ENCODE measurements at places on chromosomes 7 and 10.

DNA sequence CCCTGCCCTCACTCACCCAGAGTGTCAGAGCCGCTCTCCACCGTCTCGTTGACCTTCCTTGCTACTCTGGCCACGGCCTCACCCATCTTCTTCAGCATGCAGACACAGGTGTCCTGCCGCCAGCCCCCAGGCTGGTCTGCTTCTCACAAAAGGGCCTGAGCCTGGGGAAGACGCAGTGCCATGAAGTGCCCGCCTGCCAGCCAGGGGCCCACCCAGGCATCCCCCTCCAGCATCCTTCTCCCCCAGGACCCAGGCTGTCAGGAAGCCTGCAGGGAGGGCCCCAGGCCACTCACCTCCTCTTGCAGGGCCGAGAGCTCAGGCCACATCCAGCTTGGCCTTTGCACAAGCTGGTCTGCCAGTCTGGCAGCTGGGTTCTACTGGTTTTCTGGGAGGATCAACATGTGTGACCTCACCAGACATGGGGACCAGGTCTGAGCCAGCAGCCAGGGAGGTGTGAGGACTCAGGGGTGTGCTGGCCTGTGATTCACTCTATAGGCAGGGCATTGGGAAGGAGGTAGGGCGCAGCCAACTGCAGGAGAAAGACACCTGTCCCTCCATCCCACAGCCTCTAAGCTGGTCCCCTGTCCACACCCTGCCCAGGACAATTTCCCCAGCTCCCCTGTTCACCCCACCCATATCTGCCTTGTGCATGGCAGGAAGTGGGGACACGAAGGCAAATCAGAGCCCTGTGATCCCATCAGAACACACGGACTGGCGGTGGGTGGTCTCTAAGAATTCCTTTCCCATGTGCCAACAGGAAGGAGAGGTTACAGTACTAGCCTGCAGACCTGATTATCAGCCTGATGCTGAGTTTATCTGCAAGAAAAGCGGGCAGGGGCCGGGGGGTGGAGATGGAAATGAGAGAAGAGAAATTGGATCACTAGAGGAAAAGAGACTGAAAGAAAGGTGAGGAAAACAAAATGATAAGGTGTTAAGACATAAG, 5.7 kb downstream of the LRRC20 start:
- DNase-seq: no peak

DNA sequence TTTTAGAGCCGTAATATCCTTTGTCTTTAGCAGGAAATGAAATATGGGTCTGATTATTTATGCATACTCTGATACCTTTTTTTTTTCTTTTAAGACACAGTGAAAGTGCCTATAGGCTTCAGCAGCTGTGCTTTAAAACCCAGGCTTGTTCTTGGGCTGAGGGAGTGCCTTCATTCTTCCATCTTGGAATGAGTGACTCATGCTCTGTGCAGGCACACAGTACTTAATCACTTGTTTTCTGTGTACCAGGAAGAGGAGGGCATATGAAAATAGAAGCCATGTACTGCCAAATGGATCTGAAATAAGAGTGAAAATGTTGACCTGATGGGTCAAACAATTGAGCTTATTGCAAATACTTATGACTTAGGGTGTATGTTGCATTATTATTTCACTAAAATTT, 12.0 kb downstream of the INPP5F start:
- DNase-seq: peak; percentile 95

DNA sequence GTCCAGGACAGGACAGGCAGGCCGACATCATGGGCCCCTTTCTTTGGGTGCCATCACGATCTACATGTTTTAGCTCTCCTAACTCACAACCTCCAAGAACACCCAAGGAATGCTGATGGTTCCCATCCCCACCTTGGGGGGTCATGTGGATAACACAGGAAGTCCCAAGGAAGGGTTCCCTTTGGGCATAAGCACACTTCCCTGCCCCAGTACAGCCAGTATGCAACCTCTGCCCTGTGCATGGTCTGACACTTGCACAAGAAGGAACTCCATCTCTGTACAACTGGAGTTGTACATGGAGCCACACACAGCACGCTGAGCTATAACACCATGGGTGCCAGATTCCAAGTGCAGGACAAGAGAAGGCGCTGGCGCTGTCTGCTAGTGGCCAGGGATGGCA, 11.0 kb downstream of the MAT1A start:
- DNase-seq: no peak

GRCh38 chr7:92840316-92840715, 3.9 kb upstream of the CDK6 start:
- DNase-seq: no peak

- no peak for DNase-seq
Observed at GRCh38 chr7:130228840-130229502, 21.3 kb downstream of the SSMEM1 start.

- no peak for DNase-seq
Observed at GRCh38 chr10:129716211-129716681, 247.8 kb downstream of the EBF3 start.

Measured in iris pigment epithelial cell (primary cell).